Esophagus squamous epithelium (tissue), 5 donors: ENCODE measurements at places on chromosomes 12 and 14. TPM values are rescaled to one million over a fixed set of nuclear protein-coding genes. Genes with fewer than 3 reads are reported as not detected.

Gene FAM90A1
- total RNA-seq: not detected

Gene RAD9B
- total RNA-seq: 0.40 TPM

Gene PRB4
- total RNA-seq: not detected

Gene SERPINA9
- not detected for total RNA-seq

Gene KRT2
- not detected for total RNA-seq

Gene CISTR
- total RNA-seq: not detected

- no peaks in the 10 kb centered on the region for H3K36me3 ChIP-seq
- no peak for DNase-seq
- no peak overlapping the region for H3K27ac ChIP-seq
Observed at GRCh38 chr12:88206601-88207000, 64.5 kb downstream of the TMTC3 start.

GRCh38 chr14:68248481-68249255 is 429.1 kb downstream of the RAD51B start:
- H3K27me3 ChIP-seq: no peaks in the 10 kb centered on the region
- DNase-seq: no peak
- no peak overlapping the region for H3K4me3 ChIP-seq

DNA sequence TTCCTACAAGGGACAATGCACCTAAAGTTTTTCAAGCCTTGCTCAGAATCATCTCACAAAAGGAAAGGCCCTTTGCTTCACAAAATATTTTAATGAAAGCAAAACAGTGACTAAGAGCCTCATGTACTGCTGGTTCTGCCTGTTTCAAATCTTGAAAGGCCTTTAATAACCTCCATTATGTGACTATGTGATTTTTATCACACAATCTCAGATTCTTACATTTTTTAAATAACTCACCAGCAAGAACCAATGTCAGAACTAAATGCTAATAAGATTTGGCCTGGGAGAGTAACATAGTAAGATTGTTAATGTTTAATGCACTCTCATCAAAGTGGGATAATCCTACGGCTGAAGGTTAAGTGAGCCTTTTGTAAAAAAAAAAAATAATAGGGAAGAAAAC is 378.9 kb downstream of the RGS6 start:
- DNase-seq: no peak
- no peaks in the 10 kb centered on the region for H3K36me3 ChIP-seq
- no peak overlapping the region for H3K4me3 ChIP-seq
- H3K4me1 ChIP-seq: no peaks in the 10 kb centered on the region
- no peak overlapping the region for H3K27ac ChIP-seq
- H3K27me3 ChIP-seq: no peaks in the 10 kb centered on the region

- no peaks in the 10 kb centered on the region for H3K27me3 ChIP-seq
- H3K27ac ChIP-seq: no peak overlapping the region
- no peaks in the 10 kb centered on the region for H3K36me3 ChIP-seq
- H3K4me1 ChIP-seq: no peaks in the 10 kb centered on the region
- DNase-seq: no peak
Observed at GRCh38 chr12:62414180-62414579, 52.4 kb upstream of the MON2 start.

GRCh38 chr14:51285120-51285519 is 45.1 kb downstream of the TMX1 start:
- no peak for DNase-seq
- no peak overlapping the region for H3K4me3 ChIP-seq
- H3K27me3 ChIP-seq: no peaks in the 10 kb centered on the region
- peaks cover 13% of the 10 kb centered on the region for H3K4me1 ChIP-seq
- H3K27ac ChIP-seq: no peak overlapping the region

GRCh38 chr12:55823419-55823818 is 5.6 kb downstream of the ORMDL2 start:
- no peak overlapping the region for H3K27ac ChIP-seq
- H3K27me3 ChIP-seq: no peaks in the 10 kb centered on the region
- H3K4me3 ChIP-seq: no peak overlapping the region
- H3K36me3 ChIP-seq: peaks cover 45% of the 10 kb centered on the region
- H3K4me1 ChIP-seq: peaks cover 12% of the 10 kb centered on the region
- no peak for DNase-seq

DNA sequence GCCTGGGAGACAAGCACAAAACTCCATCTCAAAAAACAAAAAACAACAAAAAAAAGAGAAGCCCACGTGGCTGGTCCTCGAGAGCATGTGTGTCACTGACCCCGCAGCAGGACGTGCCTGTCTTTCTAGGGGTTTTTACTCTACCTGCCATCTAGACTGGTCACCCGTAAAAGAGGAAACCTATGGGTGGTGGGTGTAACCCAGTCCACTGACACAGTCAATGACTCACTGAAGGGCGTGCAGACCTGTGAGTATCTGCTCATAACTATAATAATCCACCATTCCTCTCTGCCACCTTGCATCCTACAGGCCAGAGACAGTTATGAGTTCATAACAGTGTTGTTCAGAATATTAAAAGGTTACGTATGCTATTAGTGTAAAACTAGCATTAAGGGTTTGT is 4.6 kb downstream of the GOLGA3 start:
- peaks cover 78% of the 10 kb centered on the region for H3K36me3 ChIP-seq
- no peak overlapping the region for H3K4me3 ChIP-seq
- peaks cover 14% of the 10 kb centered on the region for H3K4me1 ChIP-seq
- no peak for DNase-seq

DNA sequence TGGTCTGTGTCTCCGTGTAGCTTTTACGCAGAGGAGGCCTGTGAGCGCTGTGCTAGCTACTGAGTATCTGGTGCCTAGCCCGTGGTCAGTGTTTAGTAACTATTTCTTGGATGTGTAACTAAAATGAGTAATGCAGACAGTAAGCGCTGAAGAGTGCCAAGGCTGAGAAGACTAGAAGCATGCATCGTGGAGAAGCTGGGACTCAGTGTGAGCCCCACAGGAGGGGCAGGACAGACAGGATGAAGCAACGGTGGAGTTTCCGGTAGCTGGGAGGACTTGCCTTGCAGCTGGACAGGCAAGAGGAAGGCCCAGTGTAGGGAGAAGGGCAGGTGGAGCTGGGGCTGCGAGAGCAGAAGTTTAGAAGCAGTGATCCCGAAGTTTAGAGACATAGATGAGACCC is 233.4 kb upstream of the FKBP4 start:
- H3K36me3 ChIP-seq: no peaks in the 10 kb centered on the region
- H3K27me3 ChIP-seq: no peaks in the 10 kb centered on the region
- DNase-seq: no peak
- H3K27ac ChIP-seq: no peak overlapping the region
- H3K4me1 ChIP-seq: no peaks in the 10 kb centered on the region
- no peak overlapping the region for H3K4me3 ChIP-seq

- DNase-seq: no peak
- no peak overlapping the region for H3K4me3 ChIP-seq
- no peak overlapping the region for H3K27ac ChIP-seq
- no peaks in the 10 kb centered on the region for H3K36me3 ChIP-seq
Observed at GRCh38 chr12:53568809-53569557, 57.2 kb downstream of the ATF7 start.

DNA sequence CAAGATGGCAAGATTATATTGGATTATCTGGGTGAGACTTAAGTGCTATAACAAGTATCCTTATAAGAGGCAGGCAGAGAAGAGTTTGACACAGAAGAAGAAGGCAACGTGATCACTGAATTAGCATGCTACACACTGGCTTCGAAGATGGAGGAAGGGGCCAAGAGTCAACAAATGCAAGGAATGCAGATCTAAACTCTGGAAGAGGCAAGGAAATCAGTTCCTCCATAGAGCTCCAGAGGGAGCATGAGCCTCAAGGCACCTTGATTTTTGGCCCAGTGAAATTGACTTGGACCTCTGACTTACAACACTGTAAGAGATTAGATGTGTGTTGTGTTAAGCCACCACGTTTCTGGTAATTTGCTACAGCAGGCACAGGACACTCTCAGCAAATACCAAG is 536.4 kb upstream of the SEL1L start:
- H3K27ac ChIP-seq: no peak overlapping the region
- no peaks in the 10 kb centered on the region for H3K4me1 ChIP-seq
- no peak for DNase-seq
- H3K36me3 ChIP-seq: no peaks in the 10 kb centered on the region
